Right kidney (tissue), 9 donors: ENCODE measurements at places on chromosomes 2 and 18.

- no peak for DNase-seq
Observed at GRCh38 chr2:36773947-36774346, 77.4 kb downstream of the VIT start.

DNA sequence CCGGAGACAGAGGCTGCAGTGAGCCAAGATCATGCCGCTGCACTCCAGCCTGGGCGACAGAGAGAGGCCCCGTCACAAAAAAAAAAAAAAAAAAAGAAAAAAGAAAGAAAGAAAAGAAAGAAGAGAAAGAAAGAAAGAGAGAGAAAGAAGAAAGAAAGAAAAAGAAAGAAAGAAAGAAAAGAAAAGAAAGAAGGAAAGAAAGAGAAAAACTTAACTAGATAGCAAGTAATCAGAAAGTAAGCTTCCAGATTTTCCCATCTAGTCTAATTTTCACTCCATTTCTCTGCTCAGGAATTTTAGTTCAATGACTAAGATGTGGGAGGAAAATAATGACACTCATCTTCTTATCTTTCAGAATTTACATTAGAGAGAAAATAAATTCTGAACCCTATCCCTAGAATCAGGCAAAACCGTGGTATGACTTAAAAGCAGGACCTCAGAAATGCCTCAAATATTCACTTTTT lies 2.4 kb downstream of the GFPT1 start:
- DNase-seq = no peak

- no peak for DNase-seq
Observed at GRCh38 chr2:233339427-233339826, 14.9 kb upstream of the DGKD start.

- DNase-seq = no peak
Observed at GRCh38 chr2:10680957-10681356, 8.8 kb downstream of the NOL10 start.

GRCh38 chr2:45134726-45135125 lies 125.5 kb upstream of the SIX2 start:
- DNase-seq = no peak

DNA sequence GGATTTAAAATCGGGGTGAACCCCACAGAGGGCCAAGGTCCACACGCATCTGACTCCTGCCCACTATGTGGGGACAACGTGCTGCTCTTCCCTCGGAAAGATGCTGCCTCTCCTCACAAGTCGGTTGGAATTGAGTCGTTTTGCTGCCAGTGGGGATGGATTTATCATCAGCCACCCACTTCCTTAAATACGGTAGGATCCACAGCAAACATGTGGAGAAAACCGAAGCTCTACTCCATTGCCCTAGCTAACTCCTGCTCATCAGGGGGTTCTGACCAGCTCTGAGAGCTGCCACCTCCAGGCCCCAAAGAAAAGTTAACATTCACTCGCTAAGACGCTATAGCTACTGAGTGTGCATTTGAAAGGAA lies 80.9 kb downstream of the CHRNA1 start:
- DNase-seq = no peak

- DNase-seq = no peak
Observed at GRCh38 chr2:112021290-112021689, 33.8 kb upstream of the TMEM87B start.

DNA sequence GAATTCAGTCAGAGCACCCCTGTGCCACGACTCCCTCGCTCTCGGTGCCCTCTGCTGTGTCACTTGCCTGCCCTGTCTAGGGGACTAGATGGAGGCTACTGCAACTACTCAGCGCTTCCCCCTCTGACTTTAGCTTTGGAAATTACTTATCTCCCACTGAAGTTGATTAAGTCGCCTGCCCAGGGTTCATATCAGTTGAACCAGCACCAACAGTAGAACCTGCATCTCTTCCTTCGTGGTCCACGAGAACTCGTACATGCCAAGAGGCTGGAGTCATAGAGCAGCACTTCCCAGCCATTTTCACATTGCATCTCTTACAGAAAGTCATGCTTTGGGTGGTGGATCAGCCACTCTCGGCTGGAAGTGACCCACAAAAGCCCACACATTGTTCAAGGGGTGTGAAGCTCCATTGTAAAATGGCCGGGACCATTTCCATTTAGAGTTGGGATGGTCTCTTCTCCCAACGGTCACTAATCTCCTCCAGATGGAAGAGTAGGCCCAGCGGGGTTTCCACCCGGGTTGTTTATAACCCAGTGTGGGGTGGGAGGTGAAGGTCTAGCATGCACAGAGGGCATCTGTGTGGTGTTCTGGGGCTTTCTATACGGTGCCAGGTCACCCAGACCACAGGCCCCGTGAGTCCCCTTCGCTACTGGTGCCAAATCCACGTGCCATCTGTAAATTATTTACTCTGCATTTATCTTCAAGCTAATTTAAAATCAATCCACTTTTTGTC lies 38.0 kb downstream of the STEAP3 start:
- DNase-seq = no peak

DNA sequence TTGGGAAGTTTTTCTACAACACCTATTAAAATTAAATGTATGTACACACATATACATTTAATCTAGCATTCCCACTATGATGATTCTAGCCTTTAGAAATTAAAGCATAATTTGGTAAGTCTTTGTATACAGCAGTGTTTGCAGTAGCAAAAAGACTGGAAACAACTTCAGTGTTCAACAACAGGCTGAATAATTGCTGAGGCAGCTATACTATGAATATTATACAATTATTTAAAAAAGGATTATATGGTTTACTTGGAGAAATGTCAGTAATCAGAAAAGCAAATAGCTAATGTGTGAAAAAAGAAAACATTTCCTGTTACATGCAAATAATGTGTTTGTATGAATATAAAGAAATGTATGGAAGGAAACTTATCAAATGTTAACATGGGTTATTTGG lies 1.4 kb upstream of the ZNF638 start:
- no peak for DNase-seq

DNA sequence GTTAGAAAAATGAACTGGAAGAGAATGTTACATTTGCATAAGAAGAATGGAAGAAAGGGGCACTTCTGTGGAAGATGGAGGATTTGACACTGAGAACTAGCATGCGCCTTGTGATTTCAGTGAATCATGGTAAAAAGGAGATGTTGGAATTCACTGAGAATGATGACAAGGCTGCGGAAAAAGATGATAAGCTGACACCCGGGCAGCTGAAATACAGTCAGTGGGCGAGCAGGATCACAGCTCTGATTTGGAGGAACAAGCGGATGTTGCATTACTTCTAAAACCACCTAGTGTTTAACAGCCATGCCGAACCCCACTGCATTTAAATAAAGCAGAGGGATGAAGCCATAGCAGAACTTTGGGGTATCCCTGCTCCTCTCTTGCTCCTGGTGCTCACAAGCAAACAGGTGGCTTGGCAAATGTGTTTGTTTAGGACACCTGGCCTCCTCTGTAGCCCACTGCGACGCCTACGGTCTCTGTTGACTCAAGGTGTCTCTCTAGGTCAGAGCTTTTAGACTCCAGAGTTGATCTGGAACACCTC lies 134.9 kb downstream of the NDUFA10 start:
- no peak for DNase-seq

- no peak for DNase-seq
Observed at GRCh38 chr2:39093218-39093898, 27.5 kb downstream of the SOS1 start.
